Natural killer cell (primary cell): ENCODE measurements at places on chromosomes 3 and 15. TPM values are rescaled to one million over a fixed set of nuclear protein-coding genes. Genes with fewer than 3 reads are reported as not detected.

TAGLN3 gene
- not detected for total RNA-seq

TMEM108 gene
- not detected for total RNA-seq

- no peak for DNase-seq
Observed at GRCh38 chr3:64398476-64398875, 173.2 kb upstream of the PRICKLE2 start.

DNA sequence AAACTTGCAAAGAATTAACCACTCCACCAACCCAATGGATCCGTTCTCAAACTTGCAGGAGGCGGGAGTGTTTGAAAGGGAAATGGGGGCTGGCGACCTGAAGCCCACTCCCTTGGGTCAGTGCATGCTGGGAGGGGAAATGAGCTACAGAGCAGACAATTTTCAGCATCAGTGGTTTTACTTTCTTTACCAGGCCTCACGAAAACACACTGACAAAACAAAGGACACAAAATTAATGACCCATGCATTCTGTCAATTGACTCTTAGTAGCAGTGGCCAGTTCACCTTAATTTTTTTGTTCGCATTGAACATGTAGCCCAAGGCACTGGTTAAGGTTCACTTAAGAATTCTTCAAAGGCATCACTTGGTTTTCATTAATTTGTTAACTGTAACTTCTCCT is 413.5 kb downstream of the MECOM start:
- no peak for DNase-seq

- no peak for DNase-seq
Observed at GRCh38 chr3:2156244-2156847, 57.7 kb downstream of the CNTN4 start.
